Right ventricle myocardium superior (tissue), 1 donor: ENCODE measurements at places on chromosomes 7 and 10. TPM values are rescaled to one million over a fixed set of nuclear protein-coding genes. Genes with fewer than 3 reads are reported as not detected.

DNA sequence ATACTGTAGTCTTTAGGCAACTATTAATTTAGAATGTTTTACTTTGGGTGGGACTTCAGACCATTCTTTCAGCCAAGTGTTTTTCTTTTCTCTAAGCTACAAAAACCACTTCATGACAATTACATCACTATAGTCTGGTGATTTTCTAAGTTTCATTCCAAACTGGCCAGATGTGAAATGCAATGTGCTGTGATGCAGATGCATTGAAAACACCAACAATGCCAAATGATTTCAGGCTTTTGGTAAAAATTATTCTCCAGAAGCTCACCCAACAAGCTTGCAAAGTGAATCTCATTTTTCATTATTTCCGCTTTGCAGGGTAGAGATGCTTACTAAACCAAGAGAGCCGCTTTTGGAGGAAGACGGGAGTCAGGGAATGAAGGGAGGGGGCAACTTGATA, 118.4 kb upstream of the ANK3 start:
- no peak for DNase-seq

Gene PIK3CG
- 1.6 TPM for total RNA-seq

DNA sequence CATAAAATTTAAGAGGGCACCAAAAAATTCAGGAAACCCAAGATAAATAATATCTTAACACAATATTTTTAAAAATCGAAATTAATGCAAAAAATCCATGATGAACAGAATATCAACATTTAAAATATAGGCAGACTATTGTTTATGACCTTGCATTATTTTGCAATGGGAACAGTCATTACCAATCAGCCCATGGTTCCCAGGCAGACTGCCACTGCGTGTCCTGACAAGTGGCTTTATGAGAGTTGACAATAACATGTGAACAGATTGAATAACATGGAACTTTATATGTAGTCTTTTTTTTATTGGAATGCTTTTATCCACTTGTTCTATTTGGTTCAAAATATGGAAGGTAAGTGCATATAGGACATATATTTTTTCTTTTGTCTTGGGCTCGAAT, 3.1 kb upstream of the AVPI1 start:
- no peak for DNase-seq

DNA sequence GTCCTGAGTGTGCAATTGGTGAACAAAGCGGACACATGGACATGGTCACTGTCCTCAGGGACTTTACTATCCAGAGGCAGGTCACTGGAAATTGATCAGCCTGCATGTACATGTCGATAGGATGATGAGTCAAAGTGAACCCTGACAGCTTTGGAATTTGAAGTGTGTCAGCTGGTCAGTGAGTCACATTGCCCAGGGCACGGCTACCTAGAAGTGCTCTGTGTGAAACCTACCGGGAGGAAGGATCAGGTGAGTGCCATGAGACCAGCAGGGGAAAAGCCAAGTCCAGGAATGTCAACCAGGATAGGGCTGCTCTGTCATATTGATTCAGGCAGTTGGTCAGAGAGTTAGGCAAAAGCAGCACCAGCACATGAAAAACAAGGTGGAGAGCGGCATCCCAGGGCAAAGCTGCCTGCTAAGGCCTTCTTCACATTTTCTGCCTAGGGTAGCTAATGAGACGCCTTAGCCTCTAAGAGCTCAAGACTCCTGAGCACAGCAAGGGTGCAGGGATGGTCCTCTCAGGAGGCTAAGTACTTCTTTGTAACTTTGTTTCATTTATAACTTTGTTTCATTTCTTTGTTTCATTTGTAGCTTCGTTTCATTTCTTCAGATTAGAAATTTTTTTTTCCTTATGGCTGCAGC, 19.4 kb upstream of the PDCD4 start:
- DNase-seq: no peak

Gene LRRC18
- not detected for total RNA-seq

GRCh38 chr7:121126801-121127534, 138.5 kb downstream of the CPED1 start:
- DNase-seq: no peak

DNA sequence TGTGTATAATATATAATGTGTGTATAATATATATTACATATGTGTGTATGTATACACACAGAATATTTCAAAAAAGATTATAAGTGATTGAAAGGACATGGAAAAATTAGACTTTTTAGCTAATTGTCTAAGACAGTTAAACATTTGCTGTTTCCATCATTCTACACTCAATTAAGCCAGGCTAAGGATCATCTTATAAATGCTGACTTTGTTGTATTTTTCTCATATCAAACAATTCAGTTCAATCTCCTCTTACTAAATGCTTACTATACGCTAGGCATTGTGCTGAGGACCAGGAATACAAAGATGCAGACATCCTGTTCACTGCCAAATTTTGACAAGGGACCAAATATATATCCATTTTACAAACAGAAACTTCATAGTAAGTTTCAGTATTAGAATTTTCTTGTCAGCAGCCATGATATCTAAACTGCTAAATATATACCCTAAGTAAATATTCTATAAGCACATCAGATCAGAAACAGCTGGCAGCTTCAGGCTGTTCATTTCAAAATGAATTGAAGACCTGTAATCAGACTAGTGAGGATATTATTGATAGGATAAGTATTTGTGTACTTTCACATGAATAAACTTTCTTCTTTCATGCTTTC, 10.3 kb upstream of the LRRN3 start:
- DNase-seq: no peak

DNA sequence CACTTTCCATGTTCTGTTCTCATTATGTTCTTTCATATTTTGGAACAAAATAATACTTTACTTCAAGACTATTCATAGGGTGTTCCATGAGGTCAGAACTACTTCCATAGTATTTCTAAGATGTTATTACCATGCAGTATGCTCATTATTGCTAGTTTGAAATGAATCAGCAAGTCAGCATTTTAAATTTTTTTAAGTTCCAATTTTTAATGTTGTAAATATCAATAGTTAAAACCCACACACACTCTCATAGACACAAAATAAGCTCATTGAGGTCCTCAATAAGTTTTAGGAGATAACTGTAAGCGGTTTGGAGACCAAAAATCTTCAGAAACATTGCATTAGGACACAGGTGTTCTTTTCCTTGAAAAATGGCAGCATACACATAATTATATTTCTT, 550.7 kb downstream of the AUTS2 start:
- DNase-seq: no peak

DNA sequence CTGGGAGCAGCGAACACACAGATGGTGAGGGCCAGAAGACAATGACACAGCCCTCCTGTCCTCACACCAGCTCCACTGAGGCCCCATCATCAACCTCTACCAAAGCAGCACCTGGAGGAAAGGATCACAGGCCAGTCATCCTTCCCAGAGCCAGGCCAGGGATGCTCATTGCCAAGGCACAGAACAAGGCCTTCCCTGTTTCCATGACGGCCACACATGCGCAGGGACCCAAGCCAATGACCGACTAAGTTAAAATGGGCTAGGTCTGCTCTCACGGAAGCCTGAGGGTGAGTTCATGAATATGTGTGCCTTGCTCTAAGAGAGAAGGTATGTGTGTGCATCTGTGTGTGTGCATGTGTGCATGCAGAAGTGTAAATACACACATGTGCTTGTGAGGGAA, 39.6 kb downstream of the COBL start:
- DNase-seq: no peak

DNA sequence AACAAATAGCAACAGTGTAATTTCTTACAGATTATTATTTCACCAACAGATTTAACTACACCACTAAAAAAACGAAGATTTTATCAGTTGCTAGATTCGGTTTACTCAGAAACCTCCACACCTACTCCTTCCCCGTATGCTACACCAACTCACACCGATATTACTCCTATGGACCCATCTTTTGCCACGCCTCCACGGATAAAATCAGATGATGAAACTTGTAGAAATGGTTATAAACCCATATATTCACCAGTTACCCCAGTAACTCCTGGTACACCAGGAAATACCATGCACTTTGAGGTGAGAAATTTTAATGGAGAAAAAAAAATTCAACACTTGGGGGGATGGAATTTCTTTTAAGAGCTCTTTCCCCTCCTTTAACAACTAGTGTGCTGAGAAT, 92.5 kb downstream of the KMT2E start:
- no peak for DNase-seq

- DNase-seq: no peak
Observed at GRCh38 chr10:75755528-75755927, 324.1 kb downstream of the LRMDA start.

DNA sequence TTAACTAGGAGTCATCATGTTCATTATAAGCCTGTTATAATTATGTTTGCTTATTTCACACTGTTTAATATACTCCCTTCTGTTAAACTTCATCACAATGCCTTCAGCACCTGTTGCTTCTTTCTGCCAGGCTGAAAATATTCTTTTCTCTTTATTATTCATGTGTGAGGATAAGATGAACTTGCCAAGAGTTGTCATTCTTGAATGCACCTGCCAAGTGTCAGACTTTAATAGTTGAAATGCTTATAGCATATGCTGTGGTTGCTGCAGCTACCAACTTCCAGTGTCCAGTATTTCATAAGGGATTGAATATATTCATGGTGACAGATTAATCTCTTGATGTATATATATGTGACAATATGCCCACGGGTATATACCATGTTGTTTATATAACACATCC, 339.2 kb upstream of the MEOX2 start:
- DNase-seq: no peak

- no peak for DNase-seq
Observed at GRCh38 chr10:61319386-61320256, 133.6 kb downstream of the TMEM26 start.

GRCh38 chr7:66859339-66859738, 61.7 kb upstream of the TMEM248 start:
- DNase-seq: no peak

- DNase-seq: no peak
Observed at GRCh38 chr10:86436963-86437362, 70.4 kb upstream of the GRID1 start.

Gene PSMA2
- 92.8 TPM for total RNA-seq

- no peak for DNase-seq
Observed at GRCh38 chr7:78311181-78311580, 512.6 kb downstream of the PHTF2 start.

GRCh38 chr7:46943996-46944395, 637.9 kb downstream of the TNS3 start:
- DNase-seq: no peak

DNA sequence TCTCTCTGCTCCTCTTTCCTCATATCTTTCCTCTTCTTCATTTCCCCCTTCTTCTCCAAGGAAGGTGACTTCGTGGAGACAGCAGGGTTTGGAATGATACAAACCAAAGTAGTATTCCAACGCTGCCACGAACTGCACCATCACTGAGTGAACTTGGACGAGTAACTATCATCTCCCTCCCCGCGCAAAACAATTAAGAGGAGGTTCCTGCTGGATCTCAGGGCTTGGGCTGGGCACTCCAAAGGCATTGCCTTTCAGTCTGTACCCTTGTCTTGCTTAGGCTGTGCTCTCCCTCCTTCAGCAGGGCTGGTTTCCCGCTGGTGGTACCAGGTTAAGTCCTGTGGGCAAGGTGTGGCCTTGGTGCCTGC, 790 bp upstream of the PITX3 start:
- no peak for DNase-seq

Gene RSPH10B
- total RNA-seq: not detected

DNA sequence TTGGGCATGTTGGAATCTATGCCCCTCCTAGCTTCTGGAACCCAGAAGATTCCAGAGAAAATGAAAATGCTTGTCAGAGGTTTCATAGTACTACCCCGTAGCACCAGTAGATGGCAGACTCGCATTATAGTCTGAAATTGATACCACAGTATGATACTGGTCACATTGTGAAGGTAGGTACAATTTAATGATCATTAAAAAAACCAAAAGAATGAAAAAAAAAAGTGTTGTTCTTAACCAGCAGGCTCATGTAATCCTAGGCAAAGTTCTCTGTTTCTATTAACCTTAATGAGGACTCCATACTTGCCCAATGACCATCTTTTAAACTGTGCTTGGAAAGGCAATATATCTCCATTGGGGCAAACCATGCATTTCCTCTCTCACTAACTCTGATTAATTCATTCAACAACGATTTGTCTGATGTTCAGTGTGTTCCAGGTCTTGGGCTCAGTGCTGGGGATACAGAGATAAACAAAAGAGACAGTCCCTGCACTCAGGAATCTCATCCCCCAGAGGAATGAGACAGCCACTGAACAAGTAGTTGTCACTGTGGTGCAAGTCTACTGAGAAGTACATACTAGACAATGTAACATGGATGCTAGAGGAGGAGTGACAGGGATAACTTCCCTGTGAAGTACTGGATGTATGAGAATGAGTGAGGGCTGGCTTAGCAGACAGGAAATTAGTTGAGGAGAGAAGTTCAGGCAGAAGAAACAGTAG, 223.5 kb upstream of the PHYHIPL start:
- DNase-seq: no peak

Gene FZD8
- 6.6 TPM for total RNA-seq

DNA sequence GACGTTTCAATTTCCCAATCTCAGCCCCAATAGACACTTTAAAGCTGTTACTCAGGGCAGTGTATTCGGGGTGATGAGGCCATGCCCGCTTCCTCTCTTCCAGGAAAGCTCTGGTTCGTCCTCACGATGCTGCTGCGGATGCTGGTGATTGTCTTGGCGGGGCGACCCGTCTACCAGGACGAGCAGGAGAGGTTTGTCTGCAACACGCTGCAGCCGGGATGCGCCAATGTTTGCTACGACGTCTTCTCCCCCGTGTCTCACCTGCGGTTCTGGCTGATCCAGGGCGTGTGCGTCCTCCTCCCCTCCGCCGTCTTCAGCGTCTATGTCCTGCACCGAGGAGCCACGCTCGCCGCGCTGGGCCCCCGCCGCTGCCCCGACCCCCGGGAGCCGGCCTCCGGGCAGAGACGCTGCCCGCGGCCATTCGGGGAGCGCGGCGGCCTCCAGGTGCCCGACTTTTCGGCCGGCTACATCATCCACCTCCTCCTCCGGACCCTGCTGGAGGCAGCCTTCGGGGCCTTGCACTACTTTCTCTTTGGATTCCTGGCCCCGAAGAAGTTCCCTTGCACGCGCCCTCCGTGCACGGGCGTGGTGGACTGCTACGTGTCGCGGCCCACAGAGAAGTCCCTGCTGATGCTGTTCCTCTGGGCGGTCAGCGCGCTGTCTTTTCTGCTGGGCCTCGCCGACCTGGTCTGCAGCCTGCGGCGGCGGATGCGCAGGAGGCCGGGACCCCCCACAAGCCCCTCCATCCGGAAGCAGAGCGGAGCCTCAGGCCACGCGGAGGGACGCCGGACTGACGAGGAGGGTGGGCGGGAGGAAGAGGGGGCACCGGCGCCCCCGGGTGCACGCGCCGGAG, 2.6 kb downstream of the GJD4 start:
- no peak for DNase-seq

- DNase-seq: no peak
Observed at GRCh38 chr7:87129332-87129731, 22.9 kb upstream of the DMTF1 start.

Gene PNLIPRP1
- total RNA-seq: not detected

DNA sequence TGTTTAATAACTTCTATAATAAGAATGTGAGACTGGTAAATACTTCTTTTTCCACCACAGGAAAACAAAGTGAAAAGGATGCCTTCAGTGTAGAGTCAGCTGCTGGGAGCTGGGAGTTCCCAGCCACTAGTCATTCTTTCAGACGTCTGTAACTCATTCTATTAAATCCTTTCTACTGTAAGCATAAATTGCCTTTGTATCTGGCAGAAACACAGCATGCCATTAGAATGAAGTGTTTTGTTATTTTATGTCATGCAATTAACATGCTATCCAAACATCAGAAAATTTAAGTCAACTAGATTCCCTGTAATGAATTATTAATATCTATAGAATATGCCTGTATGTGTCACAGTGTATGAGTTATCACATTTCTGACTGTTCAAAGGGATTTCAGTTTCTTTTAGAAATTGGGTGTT, 14.3 kb downstream of the BPGM start:
- DNase-seq: no peak
